ENCODE measurements at places on chromosomes 5 and 9.

DNA sequence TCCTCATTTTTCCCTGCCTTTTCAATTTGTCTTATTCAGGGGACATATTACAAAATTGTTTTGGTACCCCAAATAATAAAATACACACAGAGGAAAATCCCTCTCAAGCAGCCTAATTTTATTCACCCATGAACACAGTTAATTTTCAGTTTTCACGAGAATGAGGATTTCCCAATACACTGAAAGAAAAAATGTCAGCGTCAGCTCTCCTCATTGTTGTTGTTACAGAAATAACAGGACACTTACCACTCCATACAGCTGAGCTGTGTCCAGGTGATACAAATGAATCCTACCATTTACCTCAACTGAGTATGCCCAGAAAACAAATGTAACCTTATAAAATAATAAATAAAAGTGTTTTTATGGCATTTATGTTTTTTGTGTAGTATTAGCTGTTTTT lies 144.6 kb upstream of the PCA3 start:
- DNase-seq = no peak
- H3K4me1 ChIP-seq = peaks cover 8% of the 10 kb centered on the region
- H3K27me3 ChIP-seq = no peaks in the 10 kb centered on the region

- H3K4me1 ChIP-seq = no peaks in the 10 kb centered on the region
- H3K4me3 ChIP-seq = no peak overlapping the region
- no peak overlapping the region for H3K27ac ChIP-seq
Measured at GRCh38 chr9:124040935-124041816, 29.6 kb downstream of the LHX2 start.

DNA sequence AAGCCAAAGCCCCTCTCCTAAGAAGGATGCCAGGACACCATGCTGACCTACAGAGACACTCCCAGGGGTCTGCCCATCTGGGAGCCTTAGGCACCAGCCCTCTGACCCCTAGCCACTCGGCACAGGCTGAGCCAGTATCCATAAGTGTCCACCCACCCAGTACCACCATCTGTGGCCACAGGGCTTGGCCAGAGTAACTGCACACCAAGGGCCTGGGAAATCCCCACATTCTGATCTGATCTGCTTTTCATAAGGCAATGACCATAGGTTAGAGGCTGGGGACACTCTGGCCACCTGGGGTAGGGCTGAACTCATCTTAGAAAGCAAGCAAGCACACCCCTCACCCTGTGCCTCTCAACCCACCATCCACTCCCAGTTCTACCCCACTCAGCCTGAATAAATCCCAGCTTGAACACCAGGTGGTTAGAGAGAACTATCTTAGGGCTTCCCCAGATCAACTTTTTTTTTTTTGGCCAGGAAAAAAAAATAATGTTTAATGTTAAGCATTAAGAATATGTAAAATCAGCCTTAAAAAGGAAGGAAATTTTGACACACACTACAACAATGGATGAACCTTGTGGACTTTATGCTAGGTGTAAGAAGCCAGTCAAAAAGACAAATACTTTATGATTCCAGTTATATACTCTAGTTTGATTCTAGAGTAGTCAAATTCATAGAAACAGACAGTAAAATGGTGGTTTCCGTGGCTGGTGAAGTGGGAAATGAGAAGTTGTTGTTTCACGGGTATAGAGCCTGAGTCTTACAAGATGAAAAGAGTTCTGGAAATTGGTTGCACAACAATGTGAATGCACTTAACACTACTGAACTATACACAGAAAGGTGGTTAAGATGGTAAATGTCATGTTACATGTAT lies 6.2 kb downstream of the GNPDA1 start:
- H3K27ac ChIP-seq = peak overlapping the region; percentile 41
- H3K4me1 ChIP-seq = peaks cover 50% of the 10 kb centered on the region
- H3K36me3 ChIP-seq = peaks cover 15% of the 10 kb centered on the region
- H3K27me3 ChIP-seq = no peaks in the 10 kb centered on the region
- peak; percentile 27 for DNase-seq

DNA sequence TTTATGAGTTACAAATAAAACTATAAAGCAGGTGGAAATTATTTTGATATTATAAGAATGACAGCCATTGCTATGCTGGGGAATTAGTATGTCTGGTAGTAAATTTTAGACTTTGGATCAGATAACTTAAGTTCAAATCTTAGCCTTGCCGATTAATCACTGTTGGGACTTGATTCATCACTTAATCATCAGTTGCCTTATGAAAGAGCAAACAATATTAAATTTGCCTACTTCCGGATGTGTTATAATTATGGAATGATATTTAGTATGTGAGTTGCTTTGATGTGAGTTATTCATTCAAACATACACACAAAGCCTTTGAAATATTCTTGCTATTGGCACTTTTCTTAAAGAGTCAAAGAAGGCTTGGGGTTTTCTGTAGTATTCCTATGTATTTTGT lies 717.7 kb downstream of the BRINP1 start:
- no peak for DNase-seq
- no peaks in the 10 kb centered on the region for H3K27me3 ChIP-seq
- H3K4me3 ChIP-seq = no peak overlapping the region

DNA sequence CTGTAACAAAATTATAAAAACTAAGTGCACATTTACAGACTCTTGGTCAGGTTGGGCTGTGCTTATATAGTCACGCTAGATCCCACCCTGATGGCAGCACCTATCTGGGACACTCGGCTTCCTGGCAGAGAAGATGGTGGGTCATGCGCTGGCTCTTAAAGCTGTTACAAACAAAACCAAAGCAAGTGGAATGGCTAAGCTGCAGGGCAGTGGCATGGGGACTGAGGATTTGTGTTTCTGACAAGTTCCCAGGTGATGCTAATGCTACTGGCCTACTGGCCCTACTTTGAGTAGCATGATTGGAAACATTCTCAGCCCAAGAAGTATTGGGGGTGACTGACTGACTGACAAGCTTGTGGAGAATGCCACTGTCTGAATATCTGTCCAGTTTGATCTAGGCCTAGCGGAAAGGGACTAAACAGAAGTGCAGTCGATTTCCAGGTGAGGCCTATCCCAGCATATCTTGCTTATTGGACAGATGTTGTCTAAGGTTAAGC lies 8.3 kb downstream of the BTF3 start:
- H3K4me3 ChIP-seq = no peak overlapping the region
- H3K4me1 ChIP-seq = no peaks in the 10 kb centered on the region
- no peaks in the 10 kb centered on the region for H3K27me3 ChIP-seq
- H3K27ac ChIP-seq = no peak overlapping the region
- peaks cover 14% of the 10 kb centered on the region for H3K36me3 ChIP-seq
- no peak for DNase-seq

All from MM.1S (cell line).